ENCODE measurements at places on chromosomes 1 and 21.

GRCh38 chr1:51170342-51170741 lies 65.7 kb upstream of the RNF11 start:
- ATAC-seq, result no peak

DNA sequence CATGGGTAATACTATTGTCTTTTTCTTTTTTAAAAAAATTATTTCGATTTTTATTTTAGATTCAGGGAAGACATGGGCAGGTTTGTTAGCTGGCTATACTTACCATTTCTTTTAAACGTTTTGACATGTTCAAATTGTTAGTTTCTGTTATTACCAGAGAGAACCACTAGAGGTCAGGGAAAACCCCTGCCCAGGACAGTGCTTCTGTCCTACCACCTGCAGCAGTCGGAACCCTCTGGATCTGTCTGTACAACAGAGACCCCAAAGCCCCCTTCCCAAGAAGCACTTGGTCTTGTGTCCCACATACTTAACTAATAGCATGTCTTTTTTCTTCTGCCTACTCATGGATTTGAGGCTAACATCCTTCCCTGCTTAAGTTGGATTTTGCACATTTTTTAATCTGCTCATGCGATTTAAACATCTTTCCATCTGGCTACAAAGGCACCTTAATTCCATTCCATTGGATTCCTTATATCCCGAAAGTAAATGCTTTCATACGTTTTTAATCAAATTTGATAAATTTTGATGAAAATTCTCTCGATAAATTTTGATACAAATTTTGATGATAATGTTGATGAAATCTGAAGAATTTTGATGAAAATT lies 10.0 kb upstream of the C1orf115 start:
- ATAC-seq, result peak; percentile 67

DNA sequence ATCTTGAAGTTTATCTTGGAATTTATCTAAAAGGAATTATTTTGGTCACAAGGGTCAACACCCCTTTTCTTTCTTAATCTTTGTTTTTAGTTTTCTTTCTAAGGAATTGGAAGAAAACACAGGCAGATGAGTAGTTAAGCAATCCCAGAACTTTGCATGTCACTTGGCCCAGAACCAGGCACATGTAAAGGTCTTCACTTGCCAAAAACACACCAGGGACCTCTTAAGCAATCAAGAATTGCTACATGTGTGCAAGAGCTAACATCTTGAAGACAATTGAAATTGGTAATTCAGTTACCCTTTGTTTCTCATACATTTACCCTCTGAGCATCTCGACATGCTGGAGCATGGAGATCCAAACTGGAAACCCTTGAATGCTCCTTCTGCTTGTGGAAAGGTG lies 114.2 kb downstream of the ZC3H11B start:
- ATAC-seq, result no peak

DNA sequence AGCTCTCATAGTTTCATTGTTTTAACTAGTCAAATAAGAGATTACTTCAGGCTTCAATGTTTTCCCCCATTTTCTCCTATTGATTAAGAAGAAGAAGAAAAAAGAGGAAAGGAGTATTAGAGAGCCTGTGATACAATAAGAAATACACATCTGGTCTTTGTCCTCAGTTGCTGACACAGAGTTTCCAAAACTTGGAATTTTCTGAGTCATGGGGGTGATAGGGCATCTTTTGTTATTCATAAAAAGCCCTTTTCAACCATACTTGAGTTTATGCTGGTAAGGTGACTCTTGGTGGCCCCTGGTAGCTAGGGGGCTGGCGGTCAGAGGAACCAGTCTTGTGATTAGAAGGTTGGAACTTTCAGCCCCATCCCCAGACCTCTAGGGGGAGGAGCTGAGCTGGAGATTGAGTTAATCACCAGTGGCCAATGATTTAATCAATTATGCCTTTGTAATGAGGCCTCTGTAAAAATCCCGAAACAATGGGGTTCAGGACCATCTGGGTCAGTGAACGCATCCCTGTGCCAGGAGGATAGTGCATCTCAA lies 28.9 kb upstream of the KLF18 start:
- ATAC-seq, result no peak

All from stimulated activated memory B cell treated with anti-CD40 and anti-IgM and Interleukin-4, amounts not matched to agents 10 μg/mL and 1 μg/mL and 100 μg/mL, for 72 hours (primary cell).